ENCODE measurements at places on chromosomes 7 and 10. TPM values are rescaled to one million over a fixed set of nuclear protein-coding genes. Genes with fewer than 3 reads are reported as not detected.

NPTX2 gene
- 2.7 TPM for total RNA-seq

CDC14C gene
- not detected for total RNA-seq

SUN3 gene
- not detected for total RNA-seq

CYP2C8 gene
- not detected for total RNA-seq

GNG11 gene
- total RNA-seq = 40.3 TPM

PNLIPRP2 gene
- not detected for total RNA-seq

HGF gene
- 462 TPM for total RNA-seq
